Pulmonary artery endothelial cell (primary cell): ENCODE measurements at places on chromosomes 2 and 18. TPM values are rescaled to one million over a fixed set of nuclear protein-coding genes. Genes with fewer than 3 reads are reported as not detected.
A peak's percentile ranks its signal among the peaks of the same experiment; 100 is the strongest.

DNA sequence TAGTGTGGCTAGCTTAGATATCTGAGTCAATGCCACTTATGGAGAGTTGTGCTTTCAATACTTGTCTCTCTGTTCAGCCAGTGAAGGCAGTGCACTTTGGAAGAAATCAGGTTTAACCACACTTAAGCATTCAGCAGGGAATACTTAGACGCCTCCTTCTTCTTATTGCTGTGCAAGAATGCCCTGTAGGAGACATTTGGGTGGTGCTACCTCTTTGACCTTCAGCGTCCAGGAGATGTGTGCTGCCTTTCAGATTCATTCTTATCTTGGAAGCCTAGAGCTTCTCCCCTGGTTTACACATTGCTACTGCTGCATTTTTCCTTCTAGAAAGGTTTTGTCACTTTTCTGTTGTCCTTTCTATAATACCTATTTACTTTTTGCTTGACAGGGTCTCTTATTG, 350.5 kb downstream of the ARL6IP6 start:
- DNase-seq: no peak

DNA sequence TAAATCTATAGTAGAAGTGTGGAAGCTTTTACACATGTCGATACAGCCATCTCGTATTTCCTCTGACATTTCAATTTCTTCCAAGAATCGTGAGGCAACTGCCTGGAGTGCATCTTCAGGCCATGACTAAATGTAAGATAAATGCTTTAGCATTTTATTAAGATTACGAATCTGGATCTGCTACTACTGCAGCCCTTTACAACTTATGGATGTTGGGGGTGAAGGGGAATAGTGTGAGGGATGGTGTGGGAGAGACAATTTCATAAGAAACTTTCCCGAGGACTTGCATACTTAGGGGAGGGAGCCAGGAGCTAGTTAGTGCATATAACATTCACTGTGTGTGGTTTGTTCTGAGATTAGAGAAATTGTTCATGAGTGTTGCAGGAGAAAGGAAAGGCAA, 204.8 kb downstream of the SLC39A10 start:
- no peak for DNase-seq

DNA sequence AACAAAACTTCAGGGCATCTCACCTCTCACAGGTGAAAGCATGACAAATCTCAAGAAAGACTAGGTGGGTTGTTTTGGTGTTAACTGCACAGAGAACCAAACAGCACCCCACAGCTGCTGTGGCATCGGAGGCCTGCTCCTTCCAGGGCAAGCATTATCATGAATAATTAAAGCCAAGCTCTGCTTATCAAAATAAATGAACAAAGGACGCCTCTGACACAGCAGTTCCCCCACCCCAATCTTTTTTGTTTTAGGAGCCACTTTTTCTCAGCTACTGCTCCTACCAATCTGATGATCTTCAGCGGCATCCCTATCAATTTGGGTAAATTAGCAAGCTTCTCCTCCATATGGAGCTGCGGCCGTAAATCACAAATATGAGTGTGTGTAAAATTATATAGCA, 58.6 kb downstream of the KLF7 start:
- no peak for DNase-seq

GRCh38 chr2:23401427-23402204, 16.6 kb downstream of the KLHL29 start:
- no peak for DNase-seq

DNA sequence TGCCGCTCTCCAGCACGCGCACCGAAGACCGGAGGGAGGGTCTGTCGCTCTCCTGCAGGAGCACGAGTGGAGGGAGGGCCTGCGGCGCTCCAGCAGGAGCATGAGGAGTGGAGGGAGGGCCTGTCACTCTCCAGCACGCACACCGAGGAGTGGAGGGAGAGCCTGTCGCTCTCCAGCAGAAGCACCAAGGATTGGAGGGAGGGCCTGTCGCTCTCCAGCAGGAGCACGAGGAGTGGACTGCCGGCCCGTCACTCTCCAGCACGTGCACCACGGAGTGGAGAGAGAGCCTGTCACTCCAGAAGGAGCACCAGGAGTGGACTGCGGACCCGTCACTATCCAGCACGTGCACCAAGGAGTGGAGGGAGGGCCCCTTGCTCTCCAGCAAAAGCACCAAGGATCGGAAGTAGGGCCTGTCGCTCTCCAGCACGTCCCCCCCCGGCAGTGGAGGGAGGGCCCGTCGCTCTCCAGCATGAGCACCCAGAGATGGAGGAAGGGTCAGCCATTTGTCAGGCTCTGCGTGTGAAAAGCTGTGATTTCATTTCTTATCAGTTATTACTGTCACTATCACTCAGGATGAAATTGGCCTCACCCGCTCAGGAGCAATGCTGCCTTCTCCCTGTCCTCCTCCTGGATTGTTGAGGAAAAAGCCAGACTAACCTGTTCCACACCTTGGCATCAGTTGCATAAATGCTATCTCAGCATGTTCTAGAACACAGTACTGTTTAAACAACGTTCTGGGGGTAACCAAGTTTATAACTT, 35.9 kb downstream of the ADI1 start:
- peak; percentile 70 for DNase-seq

GRCh38 chr18:27581296-27581904, 396.3 kb upstream of the CHST9 start:
- DNase-seq: no peak

GRCh38 chr2:111231532-111232252, 111.0 kb downstream of the BCL2L11 start:
- no peak for DNase-seq

- DNase-seq: no peak
These were observed 74.4 kb upstream of the YWHAQ start for GRCh38 chr2:9705196-9705595.

- no peak for DNase-seq
These were observed 15.8 kb downstream of the CCNYL1 start for GRCh38 chr2:207727261-207727660.

DNA sequence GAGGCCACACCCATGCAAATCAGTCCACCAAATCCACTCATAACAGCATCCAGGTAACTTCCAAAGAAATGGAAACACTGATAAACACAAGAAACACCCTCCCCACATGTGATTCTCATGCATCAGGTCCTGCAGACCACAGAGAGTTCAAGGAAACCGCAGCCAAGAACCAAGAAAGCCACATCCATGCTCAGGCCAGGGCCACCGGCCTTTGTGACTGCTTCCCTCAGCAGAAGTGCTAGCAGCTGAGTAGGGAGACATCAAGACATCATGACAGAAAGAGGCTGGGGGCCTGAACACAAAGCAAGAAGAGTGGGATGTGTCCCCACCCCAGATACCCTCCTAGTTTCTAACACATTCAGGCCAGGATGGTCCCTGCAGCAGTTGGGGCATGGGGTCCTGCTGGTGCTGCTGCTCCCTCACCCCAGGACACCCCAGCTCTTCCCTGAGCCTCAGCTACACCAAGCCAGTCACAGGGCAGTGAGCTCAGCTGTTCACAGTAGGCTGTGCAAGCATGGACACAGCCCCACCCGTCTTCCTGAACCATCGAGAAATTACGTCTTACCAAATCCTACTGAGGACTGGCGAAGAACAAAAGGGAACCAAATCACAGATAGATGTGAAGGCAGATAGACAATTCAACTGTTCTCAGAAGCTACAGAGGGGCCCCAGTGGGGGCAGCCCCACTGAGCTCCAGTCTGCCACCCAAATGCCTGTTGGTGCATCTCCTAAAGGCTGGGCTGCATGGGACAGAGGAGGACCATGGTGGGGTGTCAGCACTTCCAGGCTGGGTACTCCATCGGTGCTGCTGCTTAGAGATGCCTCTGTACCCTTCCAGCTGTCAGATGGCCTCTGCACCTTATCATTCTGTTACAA, 60.9 kb downstream of the HDAC4 start:
- DNase-seq: no peak

- no peak for DNase-seq
These were observed 157.1 kb downstream of the COL6A3 start for GRCh38 chr2:237256887-237257286.

DNA sequence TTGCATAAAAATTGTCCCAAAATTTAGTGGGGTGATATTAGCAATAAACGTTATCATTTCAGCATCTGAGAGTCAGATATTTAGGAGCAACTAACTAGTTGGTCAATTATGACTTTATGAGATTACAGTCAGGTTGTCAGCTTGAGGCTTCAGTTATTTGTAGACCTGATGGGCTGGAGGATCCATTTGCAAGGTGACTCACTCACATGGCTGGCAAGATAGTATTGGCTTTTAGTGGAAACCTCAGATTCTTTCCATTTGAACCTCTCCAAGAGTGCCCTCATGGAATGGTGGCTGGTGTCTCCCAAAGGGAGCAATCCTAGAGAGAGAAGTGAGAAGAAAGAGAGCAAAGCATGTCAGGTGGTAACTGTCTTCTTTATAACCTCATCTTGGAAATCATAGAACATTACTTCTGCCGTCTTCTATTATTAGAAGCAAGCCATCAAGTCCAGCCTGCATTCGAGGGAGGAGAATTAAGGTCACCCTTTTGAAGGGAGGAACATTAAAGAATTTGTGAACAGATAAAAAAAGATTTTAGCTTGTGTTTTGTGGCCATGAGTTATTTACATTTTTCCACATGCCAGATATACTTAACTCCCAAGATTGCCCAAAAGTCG, 92.5 kb downstream of the HAUS1 start:
- no peak for DNase-seq

- no peak for DNase-seq
These were observed 146.9 kb downstream of the TTC32 start for GRCh38 chr2:19754907-19755306.

DNA sequence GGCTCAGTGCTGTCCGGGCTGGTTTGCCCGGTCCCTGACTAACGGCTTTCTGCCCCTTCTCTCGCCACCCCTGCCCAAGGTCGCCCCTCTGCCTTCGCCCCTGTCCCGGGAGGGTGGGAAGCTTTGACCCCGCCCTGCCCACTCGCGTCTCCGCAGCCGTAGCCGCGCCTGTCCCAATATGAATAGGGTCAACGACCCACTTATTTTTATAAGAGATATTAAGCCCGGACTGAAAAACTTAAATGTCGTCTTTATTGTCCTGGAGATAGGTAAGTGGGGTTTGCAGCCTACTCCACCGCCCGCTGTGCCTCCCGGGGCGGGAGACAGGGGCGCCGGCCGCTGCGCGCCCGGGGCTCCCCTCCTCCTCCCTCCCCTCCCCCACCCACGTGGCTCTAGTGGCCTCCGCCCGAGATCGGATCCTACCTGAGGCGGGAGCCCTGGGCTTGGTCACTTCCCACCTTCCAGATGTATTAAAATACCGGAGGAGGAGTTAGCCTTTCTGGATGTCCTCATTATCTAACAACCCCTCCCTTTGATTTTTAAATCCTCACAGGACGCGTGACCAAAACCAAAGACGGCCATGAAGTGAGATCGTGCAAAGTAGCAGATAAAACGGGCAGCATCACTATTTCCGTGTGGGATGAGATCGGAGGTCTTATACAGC, 633 bp downstream of the NABP1 start:
- no peak for DNase-seq

DNA sequence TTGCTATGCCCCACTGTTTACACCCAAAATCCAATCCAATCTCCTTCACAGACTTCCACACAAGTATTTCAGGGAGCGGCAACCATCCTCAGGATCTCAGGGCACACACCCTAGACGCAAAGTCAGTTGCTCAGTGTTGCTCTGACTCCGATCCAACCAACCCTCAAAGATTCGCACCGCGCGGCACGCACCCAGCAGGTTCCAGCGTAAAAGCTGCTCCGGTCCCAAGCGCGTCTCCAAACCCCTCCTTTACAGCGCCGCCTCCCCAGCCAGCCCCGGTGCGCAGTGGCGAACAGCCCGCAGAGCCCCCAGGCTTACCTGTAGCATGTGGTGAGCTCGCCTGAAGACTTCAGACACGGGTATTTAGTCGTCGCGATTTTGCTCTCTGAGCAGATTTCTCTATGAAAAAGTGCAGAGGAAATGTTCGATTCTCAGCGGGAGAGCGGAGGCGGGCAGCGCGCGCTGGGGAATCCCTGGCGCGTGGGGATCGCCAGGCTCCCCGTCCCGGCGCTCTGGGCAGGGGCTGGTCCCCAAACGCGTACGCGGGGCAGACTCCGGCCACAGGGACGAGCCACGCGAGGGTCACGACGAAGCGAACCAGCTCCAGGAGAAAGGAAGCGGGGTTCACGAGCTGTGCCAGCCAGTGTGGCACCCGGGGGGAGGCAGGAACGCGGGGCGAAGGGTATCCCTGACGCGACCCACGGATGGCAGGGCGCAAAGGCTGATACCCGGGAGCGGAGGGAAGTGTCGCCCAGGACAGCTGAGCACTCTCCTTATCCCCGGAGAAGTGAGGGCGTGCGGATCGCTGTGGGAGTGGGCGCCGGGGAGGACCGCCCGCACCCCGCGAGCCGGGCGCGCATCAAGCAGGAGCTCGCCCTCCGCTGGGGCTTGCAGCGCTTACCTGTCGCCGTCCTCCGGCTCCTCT, 650 bp downstream of the CCBE1 start:
- DNase-seq: no peak

DNA sequence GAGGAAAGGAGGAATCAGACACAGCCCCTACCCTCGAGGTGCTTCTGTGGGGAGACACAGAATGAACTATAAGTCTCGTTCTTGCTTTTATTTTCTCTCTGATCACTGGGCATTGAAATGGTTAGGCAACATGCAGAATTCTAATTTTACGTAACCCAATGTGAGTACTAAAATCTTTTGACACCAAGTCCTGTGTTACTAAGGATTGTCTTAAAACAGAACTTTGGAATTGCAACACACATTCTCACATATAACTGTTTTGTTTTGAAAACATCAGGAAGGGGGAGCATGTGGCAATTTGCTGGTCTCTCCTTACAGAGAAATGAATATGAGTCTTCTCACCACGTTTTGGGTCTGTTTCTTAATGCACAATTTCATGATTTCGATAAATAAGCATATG, 23.6 kb upstream of the SULT1C4 start:
- DNase-seq: no peak

- DNase-seq: no peak
These were observed 6.0 kb upstream of the ANKRD29 start for GRCh38 chr18:23668731-23669130.

GRCh38 chr18:6843308-6843707, 113.8 kb downstream of the ARHGAP28 start:
- DNase-seq: no peak

DNA sequence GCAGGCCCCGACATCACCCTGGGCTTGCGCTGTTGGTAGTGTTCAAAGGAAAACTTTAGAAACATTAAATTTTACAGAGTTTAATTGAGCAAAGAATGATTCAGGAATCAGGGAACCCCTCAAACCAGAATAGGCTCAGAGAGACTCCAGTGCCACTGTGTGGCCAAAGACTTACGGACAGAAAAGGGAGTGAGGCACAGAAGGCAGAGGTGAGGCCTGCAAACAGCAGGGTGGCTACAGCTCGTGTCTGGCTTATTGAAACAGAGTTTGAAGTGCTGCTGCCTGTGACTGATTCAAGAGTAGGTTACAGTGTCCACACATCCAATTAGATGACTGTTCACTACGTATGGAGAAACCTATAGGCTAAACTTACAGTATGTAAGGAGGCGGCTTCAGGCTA, 2.4 kb upstream of the CTDP1 start:
- DNase-seq: no peak

DNA sequence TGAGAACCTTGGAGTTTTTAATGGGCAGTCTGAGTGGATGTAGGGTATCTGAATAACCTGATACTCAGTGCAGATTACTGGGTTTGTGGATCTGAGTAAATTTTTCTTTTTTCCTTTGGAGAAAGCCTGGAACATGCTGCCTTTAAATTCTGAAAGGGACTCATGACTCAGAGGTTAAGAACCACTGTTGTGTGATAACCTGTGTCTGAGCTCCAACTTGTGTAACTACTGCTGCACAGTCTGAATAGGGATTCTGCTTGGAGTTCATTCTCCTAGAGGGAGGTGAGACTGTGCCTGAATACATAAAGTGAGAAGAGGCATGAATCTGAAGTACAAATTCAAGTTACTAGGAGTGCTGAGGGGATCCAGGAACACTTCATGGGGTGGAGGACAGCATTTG, 36.2 kb downstream of the KDM3A start:
- no peak for DNase-seq

FAM161A gene
- 2.0 and 2.9 TPM in 2 replicates for total RNA-seq

POTEI gene
- total RNA-seq: 0.07 TPM in 2 replicates

THSD7B gene
- total RNA-seq: not detected in 2 replicates
